CD4-positive, alpha-beta T cell treated with Interleukin-1 beta for 1 hour (primary cell): ENCODE measurements at places on chromosomes 5 and 9.

DNA sequence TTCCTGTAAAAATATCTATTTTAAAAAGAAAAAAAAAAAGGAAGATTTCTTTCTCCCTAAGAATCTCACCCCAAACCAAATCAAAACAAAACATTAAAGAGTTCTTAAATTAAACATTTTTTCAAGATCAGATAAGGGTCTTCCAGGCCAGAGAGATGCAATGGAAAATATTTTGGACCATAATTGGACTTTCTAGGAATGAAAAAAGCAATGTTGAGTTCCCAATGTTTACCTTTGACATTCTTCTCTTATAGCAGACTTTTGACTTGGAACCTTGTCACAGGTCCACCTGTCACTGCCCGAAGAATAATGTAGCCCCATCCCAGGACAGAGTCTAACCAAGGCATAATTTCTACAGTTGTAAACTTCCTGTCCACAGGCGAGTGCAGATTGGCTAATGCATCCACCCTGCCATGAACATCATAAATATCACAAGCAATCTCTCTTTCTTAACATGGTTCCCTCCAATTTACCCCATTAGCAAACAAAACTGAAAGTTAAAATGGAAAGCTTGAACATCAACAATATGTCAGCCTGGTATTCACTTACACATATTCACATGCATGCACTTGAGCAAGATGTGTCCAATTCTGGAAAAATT lies 121.7 kb upstream of the ZNF366 start:
- no peak for DNase-seq

DNA sequence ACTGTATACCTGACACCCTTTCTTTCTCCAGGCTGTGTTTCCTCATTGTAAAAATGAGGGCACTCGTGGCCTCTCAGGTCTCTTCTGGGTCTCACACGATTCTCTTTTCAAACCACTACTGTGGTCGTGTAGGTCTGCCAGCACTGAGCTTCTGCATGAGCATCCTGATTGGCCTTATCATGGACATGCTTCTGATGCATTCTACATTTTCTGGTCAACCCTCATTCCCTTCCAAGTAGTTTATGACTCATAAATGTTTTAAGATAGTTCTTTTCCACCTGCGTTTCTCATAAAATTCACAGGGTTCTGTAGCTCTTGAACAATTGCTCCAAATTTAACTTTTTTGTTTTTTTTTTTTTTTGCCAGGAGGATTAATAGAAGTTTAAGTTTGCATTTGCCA lies 294.8 kb downstream of the KCTD16 start:
- no peak for DNase-seq

- DNase-seq, result no peak
Observed at GRCh38 chr9:136484153-136485048, 1.6 kb upstream of the SEC16A start.

DNA sequence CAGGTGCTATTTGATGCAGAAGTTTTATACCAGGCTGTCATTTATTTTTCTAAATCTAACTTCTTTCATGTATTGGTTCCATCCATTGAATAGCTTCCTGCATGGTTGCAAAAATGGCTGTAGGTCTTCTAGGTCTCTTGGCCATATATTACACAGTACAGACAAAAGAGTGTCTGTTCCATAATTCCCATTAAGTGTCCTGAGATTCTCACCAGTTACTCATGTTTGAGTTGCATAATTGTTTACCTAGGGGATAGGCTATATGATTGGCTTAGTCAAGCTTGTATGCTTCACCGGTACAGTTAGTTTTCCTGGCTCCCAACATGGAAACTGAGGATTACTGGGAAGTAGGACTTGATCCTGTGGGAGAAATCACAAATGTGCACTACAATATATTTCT lies 399.4 kb upstream of the NUDT12 start:
- DNase-seq, result no peak

DNA sequence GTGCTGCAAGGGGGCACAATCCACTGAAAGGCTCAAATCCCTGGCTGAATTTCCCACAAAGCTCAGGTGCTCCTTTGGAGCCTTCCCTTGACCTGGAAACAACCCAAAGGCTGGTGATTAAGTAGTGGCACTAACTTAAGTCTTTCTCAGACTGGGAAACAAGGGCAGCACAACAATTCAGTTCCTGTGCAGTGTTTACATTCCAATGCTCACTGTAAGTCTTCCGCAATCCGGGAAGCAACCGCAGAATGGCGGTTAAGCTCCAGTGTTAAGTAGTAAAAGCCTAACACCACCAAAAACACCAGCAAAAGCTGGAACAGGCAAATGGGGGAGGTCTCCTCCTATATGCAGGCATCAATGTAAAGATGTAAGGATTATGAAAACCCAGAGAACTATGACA lies 117.2 kb downstream of the TRPM3 start:
- no peak for DNase-seq

DNA sequence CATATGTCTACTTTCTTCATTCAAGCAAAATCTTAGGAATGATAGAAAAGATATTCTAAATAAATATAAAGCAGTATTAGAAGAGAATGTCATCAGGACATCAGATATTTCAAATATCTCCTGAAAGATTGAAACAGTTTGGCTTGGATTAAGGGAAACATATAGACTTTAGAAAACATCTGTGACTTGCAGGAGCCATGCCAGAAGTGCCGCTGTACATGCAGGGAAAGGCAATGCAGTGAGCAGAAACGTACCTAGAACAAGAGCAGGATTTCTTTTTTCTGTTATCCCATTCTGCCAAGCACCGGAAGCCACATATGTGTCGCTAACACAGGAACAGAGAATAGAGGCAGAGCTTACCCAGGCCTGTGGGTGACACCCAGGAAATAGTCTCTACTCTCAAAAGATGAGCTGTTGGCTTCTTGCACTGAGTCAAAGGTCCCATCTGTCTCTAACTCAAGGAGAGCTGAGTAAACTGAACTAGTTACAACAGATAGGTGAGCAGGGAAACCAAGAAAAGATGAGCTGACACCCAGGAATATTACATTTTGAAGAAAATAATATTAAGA lies 5.8 kb downstream of the ADAMTS19 start:
- no peak for DNase-seq

DNA sequence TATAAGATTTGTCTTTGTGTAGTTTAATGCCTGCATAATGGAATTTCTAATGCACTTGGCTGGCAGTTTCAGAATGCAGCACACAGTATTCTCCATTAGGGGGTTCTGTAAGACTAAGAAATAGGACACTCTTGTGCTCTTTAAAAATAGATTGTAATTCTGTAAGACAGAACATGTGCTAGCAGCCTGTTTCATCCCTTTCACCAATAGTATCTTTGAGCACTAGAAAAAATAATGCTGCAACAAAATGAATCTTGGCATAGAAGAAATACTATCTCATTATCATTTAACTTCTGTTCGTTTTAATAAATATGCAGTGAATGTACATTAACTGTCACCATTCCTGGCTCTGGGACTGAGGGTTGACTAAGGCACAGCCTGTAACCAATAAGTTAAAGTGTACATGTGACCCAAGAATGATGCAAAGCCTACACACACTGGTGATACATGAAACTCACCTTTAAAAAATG lies 23.8 kb upstream of the ZNF622 start:
- peak; percentile 15 for DNase-seq

DNA sequence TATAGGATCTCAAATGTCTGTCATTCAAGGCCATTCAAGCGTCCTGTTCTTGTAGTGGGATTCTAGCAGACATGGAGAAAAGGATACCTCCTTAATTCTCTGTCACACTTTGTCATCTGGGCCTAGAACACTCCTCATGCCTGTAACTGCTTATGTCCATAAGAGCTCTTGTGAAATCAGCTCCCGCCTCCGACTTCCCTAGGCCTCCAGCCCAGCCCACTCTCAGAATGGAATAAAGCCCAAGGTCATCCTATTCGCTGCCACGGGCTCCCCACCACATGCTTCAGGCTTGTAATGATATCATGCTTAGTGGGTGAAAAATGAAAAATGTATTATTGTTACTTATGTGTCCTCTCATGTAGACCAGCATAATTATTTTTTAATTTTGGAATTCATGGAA lies 632.5 kb downstream of the ISL1 start:
- DNase-seq, result no peak

- no peak for DNase-seq
Observed at GRCh38 chr9:88971131-88971960, 19.9 kb upstream of the S1PR3 start.

DNA sequence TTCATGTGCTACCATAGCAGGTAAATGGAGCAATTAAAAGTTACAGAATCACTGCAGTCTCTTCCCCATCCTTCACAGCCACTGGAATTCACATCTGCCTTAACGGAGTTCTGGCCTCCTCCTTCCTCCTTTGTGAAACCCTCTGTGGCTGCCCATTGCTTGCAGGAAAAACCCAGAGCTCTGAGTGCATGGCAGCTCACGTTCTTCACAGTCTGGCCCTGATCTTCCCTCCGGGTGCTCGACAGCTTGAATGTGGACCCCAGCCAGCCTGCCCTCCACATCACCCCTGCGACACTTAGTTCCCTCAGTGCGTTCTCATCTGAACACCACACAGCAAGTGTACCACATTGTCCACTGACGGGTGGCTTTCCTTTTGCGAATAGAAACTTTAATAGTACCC lies 63.2 kb upstream of the RUFY1 start:
- no peak for DNase-seq

- no peak for DNase-seq
Observed at GRCh38 chr5:113488645-113489184, 462 bp upstream of the MCC start.

GRCh38 chr5:128083811-128084227 lies 253 bp downstream of the SLC12A2 start:
- DNase-seq, result no peak

- no peak for DNase-seq
Observed at GRCh38 chr9:110087605-110088004, 120.4 kb downstream of the C9orf152 start.

DNA sequence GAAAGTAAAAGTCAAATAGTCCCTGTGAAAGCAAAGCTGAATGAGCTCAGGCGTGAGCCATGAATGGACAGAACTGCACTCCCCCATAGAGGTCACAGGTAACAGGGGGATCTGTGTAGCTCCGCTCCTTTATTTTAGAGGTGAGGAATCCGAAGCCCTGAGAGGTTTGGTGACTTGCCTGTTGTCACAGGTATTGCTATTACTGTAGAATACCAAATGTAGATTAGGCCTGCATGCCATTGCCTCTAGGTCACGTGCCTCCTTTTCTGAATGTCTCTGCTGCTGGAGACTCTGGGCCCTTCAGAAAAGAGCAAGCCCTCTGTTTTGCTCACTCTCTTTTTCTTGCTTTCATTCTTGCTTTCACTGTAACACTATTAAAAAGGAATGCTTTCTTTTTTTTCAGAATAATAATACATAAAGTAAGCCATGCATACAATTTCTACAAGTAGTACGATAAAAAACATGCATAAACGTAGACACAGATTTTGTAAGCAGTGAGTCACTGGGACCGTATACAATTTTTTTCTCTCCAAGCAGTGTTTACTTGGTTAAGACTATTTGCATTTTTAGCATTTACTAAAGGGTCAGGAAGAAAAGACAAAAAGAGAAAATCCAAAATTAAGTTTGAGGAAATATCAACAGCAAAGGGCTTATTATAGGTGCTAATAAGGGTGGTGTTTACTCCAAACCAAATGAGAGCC lies 568.7 kb upstream of the ADAMTS16 start:
- no peak for DNase-seq

DNA sequence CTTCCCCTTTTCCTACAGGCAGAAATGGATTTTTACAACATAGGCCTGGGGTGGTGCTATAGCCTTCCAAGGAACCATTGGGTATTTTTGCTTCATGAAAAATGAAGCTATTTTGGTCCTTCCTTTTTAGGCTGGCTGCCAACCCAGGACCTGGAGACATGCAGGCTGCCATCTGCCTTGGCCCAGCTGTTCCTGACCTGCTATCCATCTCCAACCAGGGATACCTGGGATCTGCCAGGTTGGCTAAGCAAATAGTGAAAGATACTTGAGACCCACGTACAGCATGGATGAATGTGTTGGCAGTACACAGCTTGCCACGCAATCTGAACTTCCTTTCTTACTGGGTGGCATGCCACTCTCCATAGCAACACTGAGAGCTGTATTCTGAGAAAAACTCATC lies 31.1 kb downstream of the MRPS27 start:
- DNase-seq, result no peak

- no peak for DNase-seq
Observed at GRCh38 chr5:159514229-159514810, 184.0 kb upstream of the IL12B start.

GRCh38 chr5:54492178-54492577 lies 25.4 kb upstream of the SNX18 start:
- no peak for DNase-seq

DNA sequence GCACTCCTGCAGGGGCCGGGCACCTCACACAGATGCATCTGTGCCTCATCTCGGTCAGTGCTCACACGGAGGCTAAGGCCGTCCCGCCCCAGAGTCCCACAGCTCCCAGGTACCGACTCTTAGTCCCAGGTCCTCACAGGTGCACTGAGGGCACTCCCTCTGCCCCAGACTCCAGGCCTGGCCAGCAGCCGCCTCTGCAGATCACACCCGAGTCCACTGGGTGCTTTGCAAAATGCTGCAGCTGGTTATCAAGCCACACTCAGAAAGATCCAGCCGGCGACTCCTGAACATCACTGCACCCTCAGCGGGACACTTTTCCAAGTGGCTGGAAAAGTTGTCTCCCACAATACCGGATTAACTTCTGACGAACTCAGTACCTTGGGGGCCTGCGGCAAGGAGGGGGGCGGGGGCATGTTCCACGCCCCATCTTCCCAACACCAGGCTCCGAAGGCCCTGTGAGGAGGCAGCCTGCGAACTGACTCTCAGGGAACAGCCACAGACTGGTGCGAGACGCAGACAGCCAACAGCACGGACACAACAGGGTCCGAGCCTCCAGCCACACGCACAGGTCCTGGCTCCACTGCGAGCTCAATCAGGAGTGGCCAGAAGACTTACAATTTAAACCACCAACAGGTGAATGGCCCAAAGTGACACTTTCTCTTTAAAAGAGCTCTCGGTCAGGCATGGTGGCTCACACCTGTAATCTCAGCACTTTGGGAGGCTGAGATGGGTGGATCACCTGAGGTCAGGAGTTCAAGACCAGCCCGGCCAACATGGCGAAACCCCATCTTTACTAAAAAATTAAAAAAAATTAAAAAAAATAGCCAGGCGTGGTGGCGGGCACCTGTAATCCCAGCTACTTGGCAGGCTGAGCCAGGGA lies 4.0 kb downstream of the BRD3 start:
- DNase-seq, result no peak

DNA sequence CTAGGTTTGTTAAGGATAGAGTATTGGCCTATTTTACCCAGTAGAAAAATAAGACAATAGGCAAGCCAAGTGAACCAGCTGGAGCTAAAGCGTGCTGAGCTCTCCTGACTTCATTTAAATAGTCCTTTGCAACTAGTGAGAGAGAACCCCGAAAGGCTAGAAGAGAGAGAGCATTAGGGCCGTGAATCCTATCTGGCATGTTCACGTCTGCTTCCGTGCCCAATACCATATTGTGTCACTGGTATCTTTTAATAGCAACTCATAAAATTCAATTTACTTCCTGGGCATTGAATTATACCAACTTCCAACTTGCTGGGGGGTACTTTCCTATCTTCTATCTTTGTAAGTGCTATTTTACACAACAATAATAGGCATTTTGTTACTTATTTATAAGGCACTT lies 13.8 kb downstream of the DNAJC18 start:
- DNase-seq, result no peak

- DNase-seq, result no peak
Observed at GRCh38 chr5:124060011-124060410, 548.0 kb downstream of the CSNK1G3 start.
